NCI-H1930 (cell line): ENCODE measurements at places on chromosomes 3 and 15.

- no peak for DNase-seq
Measured at GRCh38 chr3:175731543-175731942, 872.4 kb downstream of the NAALADL2 start.

DNA sequence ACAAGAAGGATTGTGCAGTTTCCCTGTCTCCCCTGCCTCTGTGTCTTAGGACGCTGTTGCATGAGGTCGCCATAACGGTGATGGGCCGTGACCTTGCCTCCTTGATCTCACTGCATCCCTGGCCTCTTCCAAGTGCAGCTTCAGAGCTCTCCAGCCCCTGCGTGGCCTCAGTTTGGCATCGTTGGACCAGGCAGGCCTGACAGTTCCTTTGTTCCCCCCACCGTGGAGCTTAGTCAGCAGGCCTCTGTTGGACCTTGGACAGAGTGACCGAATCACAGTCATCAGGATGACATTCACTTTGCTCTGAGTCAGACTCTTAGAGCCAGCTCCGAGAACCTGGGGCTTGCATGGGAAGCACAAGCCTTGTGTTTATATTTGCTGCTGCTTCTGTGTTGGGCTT, 139.4 kb downstream of the OPA1 start:
- DNase-seq: no peak

DNA sequence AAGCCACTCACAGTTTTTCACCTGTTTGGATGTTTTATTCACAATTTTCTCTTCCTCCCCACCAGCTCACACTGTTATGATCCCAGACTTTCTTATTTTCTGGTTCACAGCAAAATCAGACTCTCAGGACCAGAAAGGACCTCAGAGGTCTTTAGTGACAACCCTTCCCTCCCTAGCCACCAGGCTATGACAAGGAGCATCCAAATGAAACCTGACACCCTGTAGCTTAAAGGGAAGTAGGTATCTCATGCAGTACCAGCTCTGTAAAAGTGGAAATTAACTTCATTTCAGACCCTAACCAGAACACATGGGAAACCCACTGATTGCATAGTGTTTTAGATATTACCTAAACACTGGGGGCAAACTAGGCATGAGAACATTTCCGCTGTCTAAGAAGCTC, 45.3 kb downstream of the ATP13A5 start:
- no peak for DNase-seq

DNA sequence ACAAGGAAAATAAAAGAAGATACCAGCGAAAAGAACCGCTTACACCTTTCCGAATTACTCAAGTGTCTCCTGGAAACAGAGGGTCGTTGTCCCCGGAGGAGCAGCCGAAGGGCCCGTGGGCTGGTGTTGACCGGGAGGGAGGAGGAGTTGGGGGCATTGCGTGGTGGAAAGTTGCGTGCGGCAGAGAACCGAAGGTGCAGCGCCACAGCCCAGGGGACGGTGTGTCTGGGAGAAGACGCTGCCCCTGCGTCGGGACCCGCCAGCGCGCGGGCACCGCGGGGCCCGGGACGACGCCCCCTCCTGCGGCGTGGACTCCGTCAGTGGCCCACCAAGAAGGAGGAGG, 325 bp downstream of the ALCAM start:
- DNase-seq: no peak

DNA sequence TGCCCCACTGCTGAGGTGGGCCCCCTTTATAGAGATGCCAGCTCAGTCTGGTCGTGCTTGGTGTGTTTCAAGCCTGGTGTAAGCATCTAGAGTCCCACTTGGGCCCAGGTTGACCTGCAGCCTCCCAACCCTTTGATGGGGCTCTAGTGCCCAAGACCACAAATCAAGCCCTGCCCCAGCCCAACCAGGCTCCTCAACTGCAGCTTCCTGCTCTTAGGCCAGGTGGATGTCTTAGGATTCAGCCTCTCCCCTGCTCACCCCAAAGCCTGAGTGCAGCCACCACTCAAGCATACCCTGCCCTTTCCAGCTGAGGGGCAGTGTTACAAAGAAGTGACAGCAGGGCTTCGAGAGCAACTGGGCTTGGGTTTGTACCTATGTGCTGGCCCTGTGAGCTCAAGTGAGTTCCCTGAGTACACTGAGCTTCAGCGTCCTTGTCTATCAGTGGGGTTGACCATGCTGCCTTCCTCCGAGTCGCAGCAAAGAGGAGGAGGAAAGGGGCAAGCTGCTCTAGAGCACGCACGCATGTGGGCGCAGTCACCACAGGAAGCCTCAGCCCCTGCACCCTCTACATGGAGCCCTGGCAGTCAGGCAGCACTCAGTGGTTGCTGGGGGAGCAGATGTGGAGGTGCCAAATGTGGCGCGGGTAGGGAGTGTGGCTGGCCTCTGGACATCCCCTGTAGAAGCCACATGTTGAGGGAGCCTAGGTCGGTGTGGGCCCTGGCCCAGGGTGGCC, 120.7 kb downstream of the EEFSEC start:
- DNase-seq: no peak

- no peak for DNase-seq
Measured at GRCh38 chr3:112013058-112013783, 14.5 kb downstream of the TAGLN3 start.

DNA sequence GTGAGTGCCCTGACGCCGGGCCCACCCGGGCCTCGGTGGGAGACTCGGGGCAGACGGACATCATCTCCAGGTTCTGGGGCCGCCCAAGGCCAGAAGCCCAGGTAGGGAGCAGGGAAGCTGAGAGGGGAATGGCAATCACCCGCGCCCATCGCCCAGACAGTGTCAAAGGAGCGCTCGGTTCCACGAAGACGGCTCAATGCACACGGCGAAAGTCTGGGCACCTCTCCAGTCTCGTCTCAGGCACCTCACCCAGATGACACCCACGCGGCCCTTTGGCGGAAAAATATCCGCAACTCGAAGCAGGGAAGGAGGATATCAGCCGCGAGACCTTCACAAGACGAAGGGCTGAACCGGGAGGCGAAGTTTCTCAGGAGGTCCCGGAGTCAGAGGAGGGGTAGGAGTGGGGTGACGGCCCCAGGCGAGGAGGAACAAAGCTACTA, 916 bp downstream of the IL17RD start:
- no peak for DNase-seq

GRCh38 chr15:96339619-96340347, 9.3 kb downstream of the NR2F2 start:
- no peak for DNase-seq

DNA sequence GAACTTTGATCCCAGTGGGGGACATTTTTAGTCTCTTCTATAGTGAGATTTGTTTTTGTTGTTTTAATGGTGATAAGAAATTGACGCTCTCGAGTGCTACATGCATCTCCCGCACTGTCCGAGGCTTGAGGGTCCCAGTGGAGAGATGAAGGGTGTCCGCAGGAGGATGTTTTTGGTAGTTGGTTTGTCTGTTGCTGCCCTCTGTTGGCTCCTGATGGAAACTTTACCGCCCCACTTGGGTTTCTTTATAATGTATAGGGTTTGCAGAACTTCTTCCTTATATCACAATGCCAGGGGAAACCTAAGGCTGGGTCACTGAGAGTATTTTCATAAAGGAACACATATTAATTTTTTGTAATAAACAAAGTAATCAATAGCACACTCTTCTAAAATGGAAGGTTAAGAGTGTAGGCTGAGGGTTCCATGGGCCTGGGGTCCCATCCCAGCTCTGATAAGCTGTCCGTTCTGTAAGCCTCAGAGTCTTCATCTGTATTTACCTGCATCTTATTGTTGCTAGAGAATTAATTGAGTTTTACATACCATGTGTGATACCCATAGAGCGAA, 185.3 kb upstream of the FEZF2 start:
- no peak for DNase-seq

DNA sequence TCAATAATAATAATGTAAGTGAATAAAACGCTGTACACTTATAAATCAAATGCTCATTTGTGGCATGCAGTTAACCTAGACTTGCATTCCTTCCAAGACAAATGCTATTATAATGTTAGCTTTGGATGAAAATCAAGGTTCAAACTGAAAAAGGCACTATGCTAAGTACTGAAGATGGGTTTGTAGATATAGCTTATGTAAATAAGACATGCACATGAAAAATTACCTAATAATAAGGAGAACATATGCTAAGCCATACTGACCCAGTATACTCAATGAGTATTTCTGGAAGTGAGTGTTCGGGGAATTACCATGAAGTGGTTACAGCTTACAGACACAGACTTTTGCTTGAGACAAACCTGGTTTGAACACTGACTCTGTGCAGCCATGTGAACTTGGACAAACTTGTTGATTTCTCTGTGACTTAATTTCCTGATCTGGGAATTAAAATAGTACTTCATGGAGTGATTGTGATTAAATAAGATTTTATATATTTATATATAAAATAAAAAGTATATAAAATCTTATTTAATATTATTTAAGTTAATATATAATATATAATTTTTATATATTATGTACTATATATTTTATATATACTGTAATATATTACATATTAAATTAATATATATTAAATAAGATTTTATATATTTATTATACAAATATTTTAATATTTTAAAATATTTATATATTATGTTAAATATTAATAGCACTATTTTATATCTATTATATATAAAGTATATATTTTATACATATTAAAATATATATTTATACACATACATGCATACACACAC, 159.2 kb downstream of the ZPLD1 start:
- no peak for DNase-seq

GRCh38 chr15:90598031-90598577, 68.4 kb downstream of the CRTC3 start:
- no peak for DNase-seq

DNA sequence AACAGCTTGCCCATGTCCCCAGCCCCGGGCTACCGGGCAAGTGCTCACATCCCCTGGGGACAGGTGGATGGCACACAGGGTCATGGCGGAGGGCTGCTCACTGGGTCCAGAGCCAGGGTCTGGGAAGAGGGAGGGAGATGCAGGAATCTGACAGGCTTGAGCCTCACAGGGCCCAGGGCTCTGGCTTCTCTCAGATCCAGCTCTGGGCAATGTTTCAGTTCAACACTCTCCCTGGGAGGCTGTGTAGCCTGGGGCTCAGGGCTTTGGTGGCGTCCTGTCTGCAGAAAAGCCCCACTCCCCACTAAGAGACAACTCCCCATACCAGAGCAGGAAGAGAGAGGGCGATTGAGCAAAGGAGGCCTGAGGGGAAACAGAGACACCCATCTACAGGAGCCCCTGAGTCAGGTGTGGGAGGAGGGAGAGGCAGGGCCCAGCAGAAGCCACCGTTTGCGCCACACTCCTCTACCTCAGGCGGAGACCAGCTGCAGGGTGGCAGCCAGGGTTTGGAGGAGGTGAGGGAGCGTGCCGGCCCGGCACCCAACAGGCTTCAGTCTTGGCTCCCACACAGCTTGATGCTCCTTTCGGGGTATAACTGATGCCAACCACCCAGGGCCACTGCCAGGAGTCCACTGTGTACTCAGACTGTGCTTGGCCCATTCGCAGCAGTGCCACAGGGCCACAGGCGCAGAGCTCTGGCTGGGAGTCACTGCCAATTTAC, 16.8 kb upstream of the SRP14 start:
- no peak for DNase-seq

DNA sequence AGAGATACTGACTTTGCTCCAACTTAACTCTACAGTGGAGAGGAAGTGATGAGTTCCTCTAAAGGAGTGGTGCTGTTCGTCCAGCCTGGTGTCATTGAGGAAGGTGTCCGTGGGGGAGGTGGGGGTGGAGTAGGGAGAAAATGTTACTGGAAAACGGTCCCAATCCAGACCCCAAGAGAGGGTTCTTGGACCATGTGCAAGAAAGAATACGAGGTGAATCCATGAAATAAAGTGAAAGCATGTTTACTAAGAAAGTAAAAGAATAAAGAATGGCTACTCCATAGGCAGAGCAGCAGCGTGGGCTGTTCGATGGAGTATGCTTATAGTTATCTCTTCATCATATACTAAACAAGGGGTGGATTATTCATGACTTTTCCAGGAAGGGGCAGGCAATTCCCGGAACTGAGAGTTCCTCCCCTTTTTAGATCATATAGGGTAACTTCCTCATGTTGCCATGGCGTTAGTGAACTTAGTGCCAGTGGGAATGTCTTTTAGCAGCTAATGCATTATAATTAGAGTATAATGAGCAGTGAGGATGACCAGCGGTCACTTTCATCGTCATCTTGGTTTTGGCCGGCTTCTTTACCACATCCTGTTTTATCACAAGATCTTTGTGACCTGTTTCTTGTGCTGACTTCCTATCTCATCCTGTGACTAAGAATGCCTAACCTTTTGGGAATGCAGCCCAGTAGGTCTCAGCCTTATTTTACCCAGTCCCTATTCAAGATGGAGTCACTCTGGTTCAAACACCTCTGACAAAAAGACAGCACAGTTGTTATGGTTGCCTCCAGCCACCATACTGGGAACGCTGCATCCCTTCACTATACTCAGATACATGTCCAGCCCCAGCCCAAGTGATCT, 38.6 kb downstream of the CLEC3B start:
- no peak for DNase-seq

DNA sequence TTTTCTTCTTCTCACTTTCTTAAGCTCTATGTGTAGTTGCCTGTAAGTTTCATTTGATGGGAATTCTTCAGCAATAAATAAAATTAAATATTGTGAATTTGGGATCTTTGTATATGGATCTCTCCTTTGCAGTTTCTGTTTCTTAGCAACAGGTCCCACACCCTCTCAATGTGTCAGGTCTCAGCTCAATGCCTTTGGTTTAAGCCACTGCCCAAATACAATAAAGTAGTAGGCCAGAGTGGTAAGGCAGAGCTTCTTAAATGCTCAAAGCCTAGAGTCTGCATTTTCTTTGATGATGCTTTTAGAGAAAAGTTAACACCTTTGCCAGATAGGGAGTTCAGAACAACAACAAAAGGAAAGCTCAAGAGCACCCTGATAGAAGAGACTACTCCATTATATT, 343.7 kb downstream of the NSUN3 start:
- DNase-seq: no peak

DNA sequence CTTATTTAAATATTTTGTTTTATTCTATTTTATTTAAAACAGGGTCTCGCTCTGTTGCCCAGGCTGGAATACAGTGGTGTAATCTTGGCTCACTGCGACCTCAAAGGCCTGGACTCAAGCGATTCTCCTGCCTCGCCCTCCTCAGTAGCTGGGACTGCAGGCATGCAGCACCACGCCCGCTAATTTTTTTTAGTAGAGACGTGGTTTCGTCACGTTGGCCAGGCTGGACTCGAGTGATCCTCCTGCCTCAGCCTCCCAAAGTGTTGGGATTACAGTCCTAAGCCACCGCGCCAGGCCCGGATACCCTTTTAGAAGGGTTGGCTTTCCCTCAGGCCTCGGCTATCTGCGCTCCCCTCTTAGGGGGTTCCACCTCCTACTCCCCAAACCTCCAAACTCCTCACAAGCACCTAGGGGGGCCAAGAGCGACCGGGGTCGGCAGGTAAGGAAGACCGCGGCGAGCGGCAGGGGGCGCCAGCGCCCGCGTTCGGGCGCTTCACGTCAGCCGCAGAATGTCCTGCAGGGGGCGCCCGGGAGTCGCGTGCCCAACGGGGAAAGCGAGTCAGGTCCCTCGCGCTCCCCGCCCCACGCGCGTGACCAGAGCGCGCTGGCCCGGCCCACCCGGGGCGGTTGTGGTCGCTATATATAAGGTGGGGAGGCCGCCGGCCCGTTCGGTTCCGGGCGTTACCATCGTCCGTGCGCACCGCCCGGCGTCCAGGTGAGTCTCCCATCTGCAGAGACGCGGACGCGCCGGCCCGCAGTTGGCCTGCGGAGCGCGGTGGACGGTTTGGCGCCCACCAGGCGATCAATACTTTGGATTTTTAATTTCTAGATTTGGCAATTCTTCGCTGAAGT, 51.8 kb upstream of the GATM start:
- no peak for DNase-seq
